Articular chondrocyte of knee joint (primary cell): ENCODE measurements at places on chromosomes 3 and 15. TPM values are rescaled to one million over a fixed set of nuclear protein-coding genes. Genes with fewer than 3 reads are reported as not detected.

Gene LPP
- 83.8 and 95.1 TPM in 2 replicates for total RNA-seq

Gene UROC1
- total RNA-seq, result not detected in 2 replicates

Gene ACP3
- total RNA-seq, result not detected in 2 replicates

Gene GP9
- not detected in 2 replicates for total RNA-seq

Gene CAND2
- total RNA-seq, result 6.7 and 6.9 TPM in 2 replicates

Gene LSAMP
- total RNA-seq, result 3.2 and 6.5 TPM in 2 replicates

Gene CTXND1
- total RNA-seq, result not detected in 2 replicates

Gene RASL12
- 0.52 and 0.76 TPM in 2 replicates for total RNA-seq

Gene OXSM
- total RNA-seq, result 11.6 and 12.0 TPM in 2 replicates

Gene GJD2
- total RNA-seq, result not detected in 2 replicates

Gene EIF2A
- total RNA-seq, result 205 and 239 TPM in 2 replicates

Gene DUOXA1
- under 0.01 TPM in 2 replicates for total RNA-seq

Gene PSTPIP1
- total RNA-seq, result 10.1 and 10.2 TPM in 2 replicates
